ENCODE measurements at places on chromosomes 11 and 22.

DNA sequence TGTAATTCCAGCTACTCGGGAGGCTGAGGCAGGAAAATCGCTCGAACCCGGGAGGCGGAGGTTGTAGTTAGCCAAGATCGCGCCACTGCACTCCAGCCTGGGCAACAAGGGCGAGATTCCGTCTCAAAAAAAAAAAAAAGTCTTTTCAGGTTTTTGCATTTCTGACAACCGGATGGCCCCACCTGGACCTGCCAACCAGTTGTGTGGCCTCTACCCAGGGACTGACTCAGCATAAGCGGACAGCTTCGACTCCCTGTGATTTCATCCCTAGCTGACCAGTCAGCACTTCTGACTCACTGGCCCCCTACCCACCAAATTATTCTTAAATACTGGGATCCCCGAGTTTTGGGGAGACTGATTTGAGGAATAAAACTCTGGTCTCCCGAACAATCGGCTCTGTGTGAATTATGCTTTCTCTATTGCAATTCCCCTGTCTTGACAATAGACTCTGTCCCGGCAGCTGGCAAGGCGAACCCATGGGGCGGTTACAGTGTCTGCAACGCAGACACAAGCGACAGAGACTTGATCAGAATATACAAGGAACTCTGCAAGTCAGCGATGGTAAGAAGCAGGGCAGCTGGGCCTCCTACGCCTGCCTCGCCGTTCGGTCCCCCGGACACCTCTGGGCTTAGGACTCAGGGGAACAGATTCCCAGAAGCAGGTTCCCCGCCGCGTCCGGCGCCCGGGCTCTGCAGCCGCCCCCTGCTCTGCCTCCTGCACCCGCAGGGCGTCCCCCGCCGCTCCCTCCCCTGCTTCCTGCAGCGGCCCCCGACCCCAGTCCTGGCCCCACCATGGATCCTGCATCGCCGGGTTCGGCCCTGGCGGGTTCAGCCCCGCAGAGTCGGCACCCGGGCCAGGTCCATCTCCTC lies 741 bp upstream of the TALDO1 start:
- peak; percentile 25 for DNase-seq

GRCh38 chr11:75260396-75261170 lies 20.0 kb downstream of the TPBGL start:
- no peak for DNase-seq

DNA sequence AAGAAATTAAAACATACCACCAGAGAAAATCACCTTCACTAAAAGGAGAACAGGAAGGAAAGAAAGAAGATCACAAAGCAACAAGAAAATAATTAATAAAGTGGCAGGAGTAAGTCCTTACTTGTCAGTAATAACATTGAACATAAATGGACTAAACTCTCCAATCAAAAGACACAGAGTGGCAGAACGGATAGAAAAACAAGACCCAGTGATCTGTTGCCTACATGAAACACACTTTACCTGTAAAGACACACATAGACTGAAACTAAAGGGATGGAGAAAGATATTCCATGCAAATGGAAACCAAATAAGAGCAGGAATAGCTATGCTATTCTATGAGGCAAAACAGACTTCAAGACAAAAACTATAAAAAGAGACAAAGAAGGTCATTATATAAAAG lies 25.9 kb downstream of the PLA2G6 start:
- DNase-seq = no peak

- DNase-seq = no peak
These were observed 213.6 kb downstream of the CEP164 start for GRCh38 chr11:117541211-117541610.

- no peak for DNase-seq
These were observed 23.3 kb downstream of the ZBTB16 start for GRCh38 chr11:114082767-114083181.

GRCh38 chr11:76702336-76703128 lies 32.0 kb upstream of the LRRC32 start:
- DNase-seq = no peak

DNA sequence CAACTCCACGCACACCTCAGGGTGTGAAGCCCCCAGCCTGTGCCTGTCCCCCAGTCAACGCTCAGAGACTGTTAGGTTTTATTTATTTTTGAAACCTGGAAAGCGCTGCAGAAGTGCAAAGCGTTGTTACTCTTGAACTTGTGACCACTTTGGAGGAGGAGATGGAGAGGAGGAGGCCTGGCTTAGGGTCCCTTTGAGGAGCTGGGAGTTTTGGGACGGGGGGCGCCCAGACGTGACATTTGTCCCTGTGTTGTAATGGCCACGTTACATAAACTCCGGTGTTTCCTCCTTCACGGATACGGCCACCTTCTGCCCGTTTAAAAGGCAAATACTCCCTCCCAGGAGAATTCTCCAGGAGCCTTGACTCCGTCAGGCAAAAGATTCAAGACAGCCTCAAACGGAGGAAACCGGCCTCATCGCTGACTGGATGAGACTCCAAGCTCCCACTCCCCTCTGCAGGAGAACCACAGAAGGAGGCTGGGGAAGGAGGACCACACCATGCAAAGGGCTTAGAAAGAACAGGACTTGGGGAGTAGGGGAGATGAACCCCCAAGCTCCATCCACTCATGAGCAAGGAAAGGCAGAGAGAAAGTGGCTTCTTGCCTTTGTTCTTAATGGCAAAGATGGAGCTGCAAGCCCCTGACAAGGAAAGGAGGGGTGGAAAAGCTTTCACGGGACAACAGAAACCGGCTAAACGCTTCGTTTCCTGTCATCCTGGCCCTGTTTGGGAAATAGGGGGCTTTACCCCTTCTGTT lies 630 bp downstream of the PIK3IP1 start:
- no peak for DNase-seq

- no peak for DNase-seq
These were observed 49.7 kb downstream of the ARRB1 start for GRCh38 chr11:75301601-75302345.

- no peak for DNase-seq
These were observed 42.2 kb downstream of the FAM118A start for GRCh38 chr22:45351956-45352355.

- no peak for DNase-seq
These were observed 495.6 kb upstream of the LRRC4C start for GRCh38 chr11:41955066-41955465.

DNA sequence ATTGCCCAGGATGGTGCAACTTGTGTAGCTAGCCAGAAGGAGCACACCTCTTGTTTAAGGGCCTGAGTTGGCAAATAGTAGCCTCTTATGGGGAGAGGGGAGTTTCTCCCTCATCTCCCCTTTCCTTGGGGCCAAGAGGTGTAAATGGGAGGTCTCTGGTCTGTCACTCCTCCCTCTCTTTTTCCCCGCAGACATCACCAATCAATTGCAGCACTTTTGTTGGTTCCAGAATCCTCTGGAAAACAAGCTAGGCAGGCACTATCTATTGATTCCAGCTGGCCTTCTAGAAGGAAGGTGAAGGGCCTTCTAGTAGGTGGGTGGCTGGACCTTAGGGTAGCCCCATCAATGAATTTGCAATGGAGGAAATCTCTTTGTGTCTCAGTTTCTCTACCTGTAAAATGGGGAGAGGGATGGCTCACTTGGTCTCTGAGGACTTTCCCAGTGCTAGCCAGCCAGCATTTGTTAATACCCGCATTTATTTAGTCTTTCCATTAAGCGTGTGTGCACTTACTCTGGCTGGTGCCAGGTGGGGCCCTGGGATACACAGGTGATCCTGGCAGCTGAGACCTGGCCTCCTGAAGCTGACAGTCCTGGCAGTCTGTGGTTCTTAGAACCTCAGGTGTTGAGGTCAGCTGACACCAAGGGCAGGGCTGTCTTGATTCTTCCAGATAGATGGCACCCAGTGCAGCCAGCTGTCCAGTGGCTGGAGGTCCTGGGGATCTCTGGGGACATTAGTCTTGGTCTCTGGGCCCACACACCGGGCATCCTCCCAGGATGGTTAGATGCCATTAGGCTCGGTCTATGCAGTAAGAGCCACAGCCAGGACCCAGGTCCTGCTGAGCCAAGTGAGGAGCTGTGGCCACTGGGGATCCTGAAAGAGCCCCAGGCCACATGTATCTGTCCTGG lies 51.7 kb downstream of the TSPAN18 start:
- no peak for DNase-seq

DNA sequence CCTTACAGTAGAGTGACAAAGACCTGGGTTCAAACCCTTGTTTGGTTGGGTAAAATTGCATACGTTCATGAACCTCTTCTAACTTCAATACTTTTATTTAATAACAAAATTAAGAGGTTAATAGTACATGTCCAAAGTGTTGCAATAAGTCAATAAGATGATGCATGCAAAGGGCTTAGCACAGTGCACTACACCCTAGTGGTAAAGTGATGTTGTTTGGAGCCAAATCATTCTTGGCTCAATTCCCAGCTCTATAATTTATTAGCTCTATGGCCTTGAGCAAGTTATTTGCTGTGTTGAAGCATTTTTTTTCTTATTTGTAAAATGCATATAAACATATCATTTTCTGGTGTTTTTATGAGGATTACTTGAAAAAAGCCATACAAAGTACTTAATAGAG lies 945.3 kb downstream of the LRRC4C start:
- DNase-seq = no peak

DNA sequence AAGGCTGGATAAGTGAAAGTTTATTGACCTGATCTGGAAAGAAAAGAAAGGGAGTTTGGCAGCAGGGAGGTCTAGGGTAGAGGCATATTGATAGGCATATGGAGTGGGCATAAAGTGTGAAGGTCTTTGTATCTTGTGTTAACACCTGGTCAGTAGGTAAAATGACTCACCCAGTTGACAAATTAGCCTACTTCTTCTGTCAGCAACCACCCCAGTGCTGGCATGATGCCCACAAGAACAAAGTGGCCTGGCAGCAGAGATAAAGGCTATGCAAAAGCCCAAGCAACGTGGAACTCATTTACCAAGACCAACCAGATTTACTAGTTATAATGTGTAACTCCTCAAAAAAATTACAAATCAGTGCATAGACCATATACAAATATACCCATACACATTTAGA lies 4.9 kb downstream of the OR10A3 start:
- no peak for DNase-seq

GRCh38 chr22:48898524-48899250 lies 929.0 kb downstream of the BRD1 start:
- DNase-seq = no peak

DNA sequence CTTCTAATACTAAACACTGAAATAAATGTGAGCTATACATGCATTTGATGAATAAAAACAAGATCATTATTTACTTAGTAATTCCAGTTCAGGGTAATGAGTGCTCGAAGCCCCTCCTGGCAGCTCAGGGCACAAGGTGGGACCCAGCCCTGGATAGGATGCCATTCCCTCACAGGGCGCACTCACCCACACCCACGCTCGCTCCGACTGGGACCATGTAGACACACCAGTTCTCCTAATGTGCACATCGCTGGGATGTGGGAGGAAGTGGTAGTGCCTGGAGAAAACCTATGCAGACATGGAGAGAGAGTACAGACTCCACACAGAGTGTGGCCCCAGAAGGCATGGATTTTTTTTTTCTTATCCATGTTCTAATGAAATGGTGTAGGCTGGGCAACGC lies 44.5 kb upstream of the RASSF10 start:
- DNase-seq = no peak

DNA sequence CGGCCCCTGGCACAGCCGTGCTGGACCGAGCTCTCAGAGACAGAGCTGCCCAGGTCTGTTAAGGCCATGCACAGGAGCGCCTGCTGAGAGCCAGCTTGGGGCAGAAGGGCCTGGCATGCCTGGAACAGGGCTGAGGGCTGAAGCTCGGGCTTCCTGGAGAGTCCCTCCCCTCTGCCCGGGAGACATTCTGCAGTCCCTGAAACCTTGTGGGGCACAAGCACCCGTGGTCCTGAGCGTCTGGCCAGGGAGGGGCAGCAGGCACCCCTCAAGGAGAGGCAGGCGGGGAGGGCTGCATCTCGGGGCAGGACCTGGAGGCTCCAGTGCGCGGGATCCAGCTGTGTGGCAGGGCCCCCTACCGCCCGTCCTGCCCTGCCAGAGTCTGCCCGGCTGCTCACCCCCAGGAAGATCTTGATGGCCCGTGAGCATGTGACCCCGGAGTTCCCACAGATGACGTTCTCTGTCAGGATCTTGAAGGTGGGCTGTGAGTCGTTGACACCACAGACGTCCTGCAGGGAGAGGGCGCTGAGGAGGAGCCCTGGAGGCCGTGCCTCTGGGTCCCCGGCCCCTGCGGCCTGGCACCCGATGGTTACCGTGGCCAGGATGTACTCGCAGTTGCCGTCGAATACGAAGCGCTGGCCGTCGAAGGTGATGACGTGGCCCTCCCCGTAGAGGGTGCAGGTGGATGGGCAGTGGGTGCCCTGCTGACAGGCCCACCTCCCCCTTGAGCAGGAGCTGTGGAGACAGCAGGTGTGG lies 10.9 kb downstream of the MUC6 start:
- DNase-seq = no peak
